Central memory CD4-positive, alpha-beta T cell (primary cell): ENCODE measurements at places on chromosomes 1 and 21.

GRCh38 chr1:91900562-91900961, 14.6 kb upstream of the TGFBR3 start:
- DNase-seq = no peak

GRCh38 chr1:28417926-28418637, 48.5 kb downstream of the PHACTR4 start:
- no peak for DNase-seq

DNA sequence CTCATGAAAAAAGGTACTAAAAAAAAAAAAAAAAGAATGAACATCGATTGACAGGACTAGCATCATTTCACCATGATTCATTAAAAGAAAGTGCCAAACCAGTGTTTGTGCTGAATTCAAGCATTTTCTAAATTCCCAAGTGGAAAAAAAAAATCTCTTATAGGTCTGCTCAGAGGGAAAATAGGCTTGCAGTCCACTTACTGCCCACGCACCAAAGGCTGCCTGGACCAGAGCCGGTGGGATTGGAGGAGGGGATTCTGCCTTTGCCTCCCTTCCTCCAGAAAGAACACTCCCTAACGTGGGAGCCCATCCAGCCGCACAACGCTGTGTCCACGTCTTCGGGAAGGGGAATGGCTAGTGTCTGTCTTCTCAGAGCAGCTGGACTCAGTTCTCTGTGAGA, 5.5 kb upstream of the TRAPPC10 start:
- no peak for DNase-seq

DNA sequence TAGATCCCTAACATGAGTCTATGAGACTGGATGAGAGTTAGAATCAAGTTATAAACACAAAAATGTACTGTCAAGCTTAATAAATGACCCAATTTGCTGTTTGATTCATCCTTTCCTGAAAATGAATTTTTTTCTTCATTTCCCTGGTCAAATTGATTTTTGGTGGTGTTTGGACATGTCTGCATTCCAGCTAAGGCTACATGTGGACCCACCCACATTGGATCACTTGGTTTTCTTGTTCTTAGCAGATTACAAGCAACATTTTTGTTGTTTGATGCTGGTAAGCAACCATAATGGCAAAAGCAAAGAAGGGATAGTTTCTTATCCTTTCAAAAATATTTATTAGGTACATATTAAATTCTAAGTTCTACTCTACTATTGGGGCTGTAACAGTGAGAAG, 181.1 kb downstream of the NEK7 start:
- no peak for DNase-seq

DNA sequence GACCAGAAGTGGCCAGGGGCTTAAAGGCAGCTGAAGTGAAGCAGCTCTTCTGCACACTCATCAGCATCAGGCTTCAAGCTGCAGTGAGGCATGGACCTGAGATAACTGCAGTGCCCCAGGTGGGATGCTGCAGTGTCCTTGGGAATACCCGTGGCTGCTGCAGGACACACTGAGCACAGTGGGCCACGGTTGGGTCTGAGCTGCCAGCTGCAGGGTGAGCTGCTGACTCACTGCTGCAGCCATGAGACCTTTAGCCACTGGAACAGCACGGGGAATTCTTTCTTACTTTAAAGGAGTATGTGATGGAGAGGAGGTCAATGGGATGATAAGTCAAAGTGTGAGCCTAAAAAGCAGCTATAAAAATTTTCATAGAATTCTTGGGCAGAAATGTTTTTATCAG, 102.1 kb downstream of the XCL2 start:
- no peak for DNase-seq

DNA sequence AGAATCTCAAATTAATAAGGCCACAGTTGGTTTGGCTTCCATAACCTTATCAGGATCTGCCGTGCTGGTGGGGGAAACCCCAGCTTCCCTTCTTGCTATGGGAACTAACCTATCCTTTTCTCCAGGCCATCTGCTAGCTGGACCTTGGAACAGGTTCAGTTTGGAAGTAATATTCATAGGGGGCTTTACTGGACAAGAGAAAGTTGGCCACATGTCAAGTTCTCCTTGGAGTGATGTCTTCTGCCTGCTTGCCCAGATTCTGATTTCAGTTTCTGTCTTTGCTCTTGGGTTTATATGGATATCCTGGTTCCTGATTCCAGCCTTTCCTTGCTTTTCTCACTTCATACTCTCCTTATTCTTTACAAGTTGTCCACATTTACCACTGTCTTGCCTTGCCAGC, 279.6 kb downstream of the ASTN1 start:
- no peak for DNase-seq

GRCh38 chr1:231159963-231160761, 1.7 kb upstream of the TRIM67 start:
- DNase-seq = no peak

GRCh38 chr1:110213143-110213540, 3.0 kb downstream of the KCNC4 start:
- DNase-seq = no peak

GRCh38 chr1:27816921-27817630, 13.5 kb upstream of the PPP1R8 start:
- DNase-seq = no peak

DNA sequence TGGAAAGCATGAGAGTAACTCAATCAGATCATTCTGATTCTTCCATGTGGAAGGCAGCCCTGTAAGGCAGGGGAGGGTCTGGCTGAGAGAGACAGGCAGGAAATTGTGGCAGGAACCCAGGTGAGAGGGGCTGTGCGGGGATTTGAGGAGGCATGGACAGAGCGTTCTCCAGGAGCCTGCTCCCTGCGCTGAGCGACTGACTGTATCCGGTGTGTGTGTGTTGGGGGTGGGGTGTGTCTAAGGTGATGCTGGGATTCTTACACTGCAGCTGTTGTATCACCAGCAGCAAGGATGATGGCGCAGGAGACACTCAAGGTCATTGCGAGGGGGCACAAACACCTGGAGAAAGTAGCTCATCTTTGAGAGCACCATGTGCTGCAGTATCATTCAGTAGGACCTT, 128.5 kb downstream of the RHOU start:
- DNase-seq = no peak

GRCh38 chr1:189970331-189971230, 507.1 kb downstream of the BRINP3 start:
- DNase-seq = no peak

DNA sequence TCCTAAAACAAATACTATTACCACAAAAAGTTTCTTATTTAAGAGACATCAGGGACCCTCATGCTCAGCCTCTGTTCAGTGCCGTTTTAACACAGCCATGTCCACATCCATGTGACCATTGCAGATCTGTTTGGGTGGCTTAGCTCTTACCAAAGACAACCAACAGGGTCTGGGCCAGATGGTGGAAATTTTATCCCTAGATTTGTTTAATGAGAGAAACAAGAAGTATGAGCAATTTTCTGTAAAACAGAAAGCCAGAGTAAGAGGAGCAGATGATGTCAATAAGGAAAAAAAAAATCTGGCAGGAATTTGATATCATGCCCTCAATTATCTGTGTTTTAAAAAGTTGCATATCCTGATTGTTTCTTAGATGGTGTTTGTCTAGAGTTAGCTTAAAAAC, 299.9 kb downstream of the TM2D1 start:
- DNase-seq = no peak

DNA sequence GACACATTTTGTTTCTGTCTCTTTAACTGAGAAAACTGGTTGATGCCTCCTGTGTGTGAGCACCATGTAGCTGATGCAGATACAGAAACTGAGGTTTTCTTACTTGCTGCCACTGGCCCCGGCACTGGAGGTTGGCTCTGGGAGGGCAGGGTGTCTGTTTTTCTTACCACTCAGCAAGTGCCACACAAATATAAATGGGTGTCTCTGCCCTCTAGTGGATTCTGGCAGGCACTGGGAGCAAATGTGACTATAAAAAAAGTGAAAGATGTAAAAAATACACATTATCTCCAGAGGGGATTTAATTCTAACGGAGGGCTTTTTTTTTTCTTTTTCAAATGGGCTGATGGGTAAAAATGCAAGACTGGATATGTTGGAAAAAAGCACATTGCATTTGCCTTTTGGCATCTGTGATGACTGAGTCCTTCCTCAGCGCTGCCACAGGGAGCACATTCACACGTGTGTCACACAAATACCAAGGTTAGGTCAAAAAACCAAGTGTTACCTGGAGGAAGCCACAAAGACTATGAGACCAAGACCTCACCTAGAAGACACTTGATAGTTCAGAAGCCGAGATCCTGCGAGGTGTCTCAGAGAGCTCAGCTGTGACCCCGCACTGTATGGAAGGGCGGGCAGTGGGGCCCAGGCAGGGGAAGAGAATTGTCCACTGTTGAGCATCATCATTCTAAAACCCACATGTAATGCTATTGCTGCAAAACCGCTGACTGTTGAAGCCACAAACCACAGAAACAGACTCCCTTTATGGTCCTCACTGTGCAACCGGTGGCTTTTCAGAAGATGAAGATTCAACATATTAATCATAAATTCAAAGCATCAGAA, 18.9 kb downstream of the PGBD2 start:
- DNase-seq = peak; percentile 57

- DNase-seq = no peak
Observed at GRCh38 chr1:203544485-203544884, 50.5 kb downstream of the OPTC start.

DNA sequence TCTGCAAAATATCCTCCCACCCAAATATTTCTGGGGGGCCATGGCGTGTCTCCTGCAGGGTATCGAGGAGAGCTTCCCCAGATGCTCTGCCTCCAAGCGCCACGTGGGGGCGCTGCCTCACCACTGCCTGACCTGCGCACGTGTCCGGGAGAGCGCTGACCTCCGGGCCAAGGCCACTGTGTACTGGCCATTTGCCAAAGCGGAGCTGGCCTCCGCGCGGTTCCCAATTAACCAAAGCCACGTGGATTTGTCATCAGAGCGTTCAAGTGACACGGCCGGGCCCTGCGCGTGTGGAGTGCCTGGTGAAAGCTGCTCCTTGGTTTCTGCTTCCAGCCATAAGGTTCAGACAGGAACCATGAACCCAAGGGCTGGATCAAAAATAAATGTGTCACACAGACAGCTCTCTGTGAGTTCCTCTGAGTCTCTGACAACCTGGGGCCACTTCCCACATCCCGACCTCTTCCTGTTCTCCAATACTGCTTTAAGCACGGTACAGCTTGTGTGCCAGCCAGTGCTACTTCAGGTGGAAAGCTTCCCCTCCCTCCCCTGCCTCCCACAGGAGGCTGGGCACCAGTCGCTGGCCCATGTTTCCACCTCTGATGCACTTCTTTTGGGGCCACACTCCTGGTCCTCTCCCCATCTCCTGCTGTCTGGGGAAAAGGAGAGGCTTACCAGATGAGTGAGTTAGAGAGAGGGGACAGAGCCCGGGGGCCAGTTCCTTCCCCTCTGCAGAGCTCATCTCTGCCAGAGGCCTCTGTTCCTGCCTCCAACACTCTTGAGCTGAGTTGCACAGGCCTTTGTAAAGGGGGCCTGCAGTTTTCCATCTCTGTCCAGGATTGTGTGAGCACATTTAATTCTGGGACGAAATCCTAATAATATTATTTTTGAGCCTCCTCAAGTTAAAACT, 26.1 kb downstream of the ZP4 start:
- no peak for DNase-seq

GRCh38 chr1:25062621-25063255, 132.7 kb upstream of the RUNX3 start:
- DNase-seq = no peak

GRCh38 chr1:109969146-109969829, 15.3 kb upstream of the AHCYL1 start:
- no peak for DNase-seq

DNA sequence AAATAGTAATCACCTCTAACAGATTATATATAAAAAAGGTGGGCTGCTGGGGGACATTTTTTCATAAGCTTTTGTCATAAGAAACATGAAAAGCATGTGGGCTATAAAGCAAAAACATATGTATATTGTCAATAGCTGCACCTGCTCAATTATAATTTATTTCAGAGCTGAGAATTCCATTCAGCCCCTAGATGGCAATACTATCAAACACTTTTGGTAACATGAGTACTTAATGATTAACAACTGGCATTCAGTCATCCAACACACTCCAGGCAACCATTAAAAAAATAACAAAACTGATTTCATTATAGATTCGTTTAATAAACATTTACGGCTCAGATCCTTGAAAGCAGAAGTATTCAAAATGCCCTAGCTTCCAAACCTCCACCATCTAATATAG, 115.1 kb downstream of the KCTD3 start:
- no peak for DNase-seq

- no peak for DNase-seq
Observed at GRCh38 chr1:204447190-204447589, 35.6 kb upstream of the PPP1R15B start.

GRCh38 chr1:17128361-17128760, 9.1 kb upstream of the PADI2 start:
- DNase-seq = no peak

DNA sequence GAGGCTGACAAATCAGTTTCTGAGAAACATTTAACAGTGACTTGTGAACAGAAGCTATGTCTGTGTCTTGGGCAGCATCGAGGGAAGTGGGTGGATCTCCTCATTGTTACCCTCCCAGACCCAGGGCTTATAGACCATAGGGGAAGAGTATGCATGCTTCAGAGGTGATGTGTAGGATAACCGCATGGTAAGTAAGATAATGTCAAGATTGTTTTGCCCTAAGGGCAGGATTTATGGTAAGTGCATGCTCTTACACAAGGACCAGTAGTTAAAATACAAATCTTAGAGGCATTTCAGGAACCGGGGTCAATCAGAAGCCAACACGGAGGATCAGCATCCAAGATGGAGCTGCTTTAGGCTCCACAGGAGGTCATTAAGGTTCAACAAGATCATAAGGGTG, 7.7 kb upstream of the PRMT2 start:
- no peak for DNase-seq

DNA sequence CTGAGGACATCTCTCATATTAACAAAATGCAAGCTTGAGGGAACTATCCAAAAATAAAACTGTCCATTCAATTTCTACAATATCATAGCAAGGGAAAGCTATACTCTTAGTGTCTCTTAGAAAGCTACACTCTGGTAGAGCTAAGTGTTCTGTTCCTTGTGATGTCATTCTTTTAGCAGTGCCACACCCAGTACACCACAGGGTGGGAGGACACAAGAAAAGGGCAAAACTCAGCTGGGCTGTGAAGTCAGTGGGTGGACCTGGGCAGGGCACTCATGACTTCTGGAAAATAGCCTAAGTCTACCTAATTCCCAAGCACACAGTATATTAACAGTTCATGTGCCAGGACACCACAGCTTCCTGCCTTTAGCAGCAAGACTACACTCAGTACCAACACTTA, 42.2 kb upstream of the TNFSF4 start:
- no peak for DNase-seq

DNA sequence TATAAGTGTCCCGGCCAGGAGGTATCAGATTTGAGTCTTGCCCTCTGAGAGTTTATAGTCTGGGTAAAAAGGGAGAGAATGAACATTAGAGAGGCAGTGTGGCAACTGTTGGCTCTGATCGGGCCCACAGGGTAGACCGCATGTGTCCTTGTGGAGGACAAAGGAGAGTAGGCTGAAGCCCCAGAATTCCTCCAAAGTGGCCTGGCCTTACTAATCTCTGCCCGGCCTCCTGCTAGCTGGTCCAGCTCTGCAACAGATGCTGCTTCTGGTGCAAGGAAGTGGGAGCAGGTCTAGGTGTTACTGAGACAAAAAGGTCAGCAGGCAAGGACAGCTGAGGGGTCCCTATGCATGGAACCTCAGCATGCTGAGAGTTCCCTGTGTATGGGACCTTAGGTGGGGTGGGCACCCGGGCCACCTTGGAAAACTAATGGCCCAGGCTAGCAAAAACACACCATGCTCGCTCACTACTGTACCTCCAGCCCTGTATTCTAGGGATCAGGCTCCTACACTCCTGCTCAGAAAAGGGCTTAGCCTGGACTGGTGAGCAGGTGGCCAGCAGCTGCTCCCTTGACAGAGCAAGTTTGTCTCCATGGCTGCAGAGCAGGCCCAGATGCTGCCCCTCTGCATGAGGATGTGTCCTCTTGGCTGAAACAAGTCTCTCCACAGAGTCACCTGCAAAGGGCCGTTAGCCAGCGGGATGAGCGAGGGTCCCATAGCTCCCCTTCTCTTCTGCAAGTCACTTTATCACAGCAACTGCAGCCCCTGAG, 30.3 kb upstream of the RGS16 start:
- DNase-seq = no peak
